ENCODE measurements at places on chromosomes 3 and 15.

GRCh38 chr3:106068381-106068780 lies 199.6 kb upstream of the CBLB start:
- no peak for DNase-seq

DNA sequence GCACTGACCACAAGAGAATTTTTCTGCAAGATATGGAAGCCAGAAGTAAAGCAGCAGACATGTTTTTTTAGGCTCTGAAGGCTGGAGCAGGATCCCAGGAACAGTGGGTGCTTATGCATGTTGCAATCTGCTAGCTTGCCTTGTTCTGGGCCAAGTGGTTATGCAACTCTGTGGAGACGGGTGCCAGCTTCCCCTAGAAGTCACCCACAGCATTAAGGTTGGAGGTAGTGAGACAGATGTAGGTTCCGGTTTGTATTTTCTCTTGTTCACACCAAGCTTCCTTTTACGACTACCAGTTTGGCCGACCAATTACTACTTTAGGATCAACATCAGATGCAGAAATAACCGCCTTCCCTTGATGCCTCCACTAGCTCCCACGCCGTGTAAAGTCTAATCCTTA lies 11.1 kb downstream of the DPH3 start:
- no peak for DNase-seq

DNA sequence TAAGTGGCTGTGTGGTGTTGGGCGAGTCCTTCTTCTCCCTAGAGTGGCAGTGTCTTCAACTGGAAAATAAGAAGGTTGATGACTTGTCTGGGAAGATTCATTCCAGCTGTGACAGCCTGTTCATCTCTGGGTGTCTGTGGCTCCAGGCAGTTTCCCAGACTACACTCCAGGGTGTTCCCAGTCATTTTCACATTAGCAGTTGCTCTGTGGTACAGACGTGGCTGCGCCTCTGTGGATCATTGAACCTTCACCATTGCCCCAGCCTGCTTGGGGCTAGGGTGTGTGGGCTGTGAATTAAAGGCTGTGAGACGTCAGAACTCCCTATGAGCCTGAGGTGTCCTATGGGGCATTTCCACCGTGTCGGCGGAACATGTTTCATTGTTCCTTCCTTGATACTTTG lies 239.6 kb upstream of the NR2E3 start:
- no peak for DNase-seq

GRCh38 chr3:134253475-134254226 lies 3.0 kb upstream of the RYK start:
- DNase-seq = no peak

- no peak for DNase-seq
These were observed 132.4 kb upstream of the PLXNA1 start for GRCh38 chr3:126850370-126851085.

- no peak for DNase-seq
These were observed 55.0 kb upstream of the CHD2 start for GRCh38 chr15:92845126-92845508.

DNA sequence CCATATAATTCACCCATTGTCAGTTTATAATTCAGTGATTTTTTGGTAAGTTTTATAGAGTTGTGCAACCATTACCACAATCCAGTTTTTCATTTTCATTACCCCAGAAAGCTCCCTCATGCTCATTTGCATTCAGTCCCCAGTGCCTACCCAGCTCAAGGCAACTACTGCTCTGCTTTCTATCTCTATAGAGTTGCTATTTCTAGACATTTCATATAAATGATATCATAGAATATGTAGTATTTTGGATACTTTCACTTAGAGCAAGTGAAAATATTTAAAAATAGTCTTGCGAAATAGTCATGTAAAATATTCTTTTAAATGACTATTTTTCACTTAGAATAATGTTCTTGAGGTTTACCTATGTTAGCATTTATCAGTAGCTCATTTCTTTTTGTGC lies 42.1 kb downstream of the ZNF654 start:
- DNase-seq = no peak

GRCh38 chr3:13884851-13885703 lies 5.2 kb upstream of the WNT7A start:
- DNase-seq = peak; percentile 65

DNA sequence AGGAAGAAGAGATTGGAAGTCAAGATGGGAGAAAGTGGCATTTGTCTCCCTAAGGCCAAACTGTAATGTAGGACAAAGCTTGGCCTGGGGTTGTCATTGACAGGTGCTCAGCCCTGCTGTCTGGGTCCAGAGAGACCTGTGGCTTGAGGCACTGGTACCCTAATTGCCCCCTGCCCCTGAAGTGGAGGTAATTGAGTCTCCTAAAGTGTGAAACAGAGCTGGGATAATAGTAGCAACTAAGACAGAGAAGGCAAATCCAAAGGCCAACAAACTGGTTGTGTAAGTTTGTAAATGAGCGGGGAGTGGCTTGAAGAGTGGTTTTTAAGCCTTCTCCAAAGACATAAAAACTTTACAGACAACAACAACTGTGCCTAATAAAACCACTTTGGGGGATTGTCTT lies 264.2 kb upstream of the ROPN1 start:
- no peak for DNase-seq

GRCh38 chr15:61076598-61077170 lies 152.4 kb downstream of the RORA start:
- DNase-seq = no peak

Data from CD4-positive, alpha-beta T cell (primary cell).